Lung (tissue), 17 donors: ENCODE measurements at places on chromosomes 4 and X. TPM values are rescaled to one million over a fixed set of nuclear protein-coding genes. Genes with fewer than 3 reads are reported as not detected.
A peak's percentile ranks its signal among the peaks of the same experiment; 100 is the strongest.

DNA sequence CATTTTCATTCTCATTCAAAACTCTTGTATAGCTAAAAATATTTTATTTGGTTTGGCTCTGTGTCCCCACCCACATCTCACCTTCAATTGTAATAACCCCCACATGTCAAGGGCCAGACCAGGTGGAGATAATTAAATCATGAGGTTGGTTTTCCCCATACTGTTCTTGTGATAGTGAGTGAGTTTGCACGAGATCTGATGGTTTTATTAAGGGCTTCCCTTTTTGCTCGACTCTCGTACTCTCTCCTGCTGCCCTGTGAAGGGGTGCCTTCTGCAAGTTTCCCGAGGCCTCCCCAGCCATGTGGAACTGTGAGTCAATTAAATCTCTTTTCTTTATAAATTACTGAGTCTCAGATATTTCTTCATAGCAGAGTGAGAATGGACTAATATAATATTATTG, 768.0 kb downstream of the STIM2 start:
- DNase-seq: no peak

DNA sequence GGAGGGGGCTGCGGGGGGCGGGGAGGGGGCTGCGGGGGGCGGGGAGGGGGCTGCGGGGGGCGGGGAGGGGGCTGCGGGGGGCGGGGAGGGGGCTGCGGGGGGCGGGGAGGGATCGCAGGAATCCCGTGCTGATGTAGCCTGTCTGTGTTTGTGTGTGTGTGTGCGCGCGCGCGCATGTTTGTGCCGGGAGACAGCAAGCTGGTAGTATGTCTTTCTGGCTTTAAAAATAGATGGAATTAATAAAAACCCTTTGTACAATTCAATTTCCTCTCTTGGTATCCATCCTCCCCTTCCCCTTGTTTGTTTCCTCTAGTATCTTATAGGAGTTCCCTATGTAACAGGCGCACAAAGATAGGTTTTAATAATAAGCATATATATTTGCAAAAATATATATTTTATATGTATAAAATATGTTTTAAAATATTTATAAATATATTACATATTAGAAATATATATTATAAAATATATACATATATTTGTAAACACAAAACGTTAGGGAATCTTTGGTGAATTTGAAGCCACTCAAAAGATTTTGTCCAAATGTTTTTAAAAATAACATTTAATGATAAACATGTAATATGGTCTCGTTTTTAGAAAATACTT, 782 bp downstream of the ARHGAP24 start:
- DNase-seq: peak; percentile 65

GRCh38 chr4:16785793-16786527, 112.5 kb downstream of the LDB2 start:
- DNase-seq: peak; percentile 29

GRCh38 chr4:189048119-189048518, 892.6 kb upstream of the FRG1 start:
- DNase-seq: no peak

Gene NEXMIF
- 0.40 TPM for total RNA-seq

Gene DSPP
- total RNA-seq: not detected

Gene AMBN
- not detected for total RNA-seq
